ENCODE measurements at places on chromosomes 6 and 20.

GRCh38 chr6:154430481-154430919, 73.9 kb upstream of the IPCEF1 start:
- DNase-seq: no peak

GRCh38 chr6:27156874-27157458, 90.5 kb upstream of the PRSS16 start:
- DNase-seq: no peak

GRCh38 chr6:127690092-127690491, 113.1 kb downstream of the C6orf58 start:
- DNase-seq: peak; percentile 16

- DNase-seq: no peak
Observed at GRCh38 chr6:70257768-70258273, 45.1 kb downstream of the COL9A1 start.

DNA sequence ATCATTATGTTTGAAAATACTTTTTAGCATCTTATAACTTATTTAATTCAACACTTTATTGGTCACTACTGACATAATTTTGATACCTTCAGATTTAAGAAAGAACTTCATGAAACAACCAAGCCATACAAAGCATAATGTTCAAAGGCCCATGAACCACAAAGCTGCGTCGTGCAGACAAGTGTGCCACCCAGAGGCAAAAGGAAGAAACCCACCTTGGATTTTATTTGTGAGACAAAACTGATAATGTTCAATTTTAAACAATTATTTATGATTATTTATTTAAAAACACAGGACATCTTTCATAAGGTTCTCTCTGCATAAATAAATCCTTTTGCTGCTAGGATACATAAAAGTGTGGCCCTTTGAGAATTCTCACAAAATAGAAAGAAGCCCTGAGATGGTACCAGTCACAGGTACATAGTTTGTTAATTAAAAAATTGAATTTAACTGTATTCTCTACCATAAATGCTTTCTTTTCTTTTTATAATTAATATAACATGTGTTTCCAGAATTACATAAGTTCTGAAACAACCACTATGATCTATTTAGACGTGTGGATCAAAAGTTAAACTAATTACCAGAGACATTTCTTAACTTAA, 143.7 kb downstream of the RALGAPA2 start:
- peak; percentile 35 for DNase-seq

- DNase-seq: no peak
Observed at GRCh38 chr6:19362396-19362795, 474.8 kb upstream of the ID4 start.

DNA sequence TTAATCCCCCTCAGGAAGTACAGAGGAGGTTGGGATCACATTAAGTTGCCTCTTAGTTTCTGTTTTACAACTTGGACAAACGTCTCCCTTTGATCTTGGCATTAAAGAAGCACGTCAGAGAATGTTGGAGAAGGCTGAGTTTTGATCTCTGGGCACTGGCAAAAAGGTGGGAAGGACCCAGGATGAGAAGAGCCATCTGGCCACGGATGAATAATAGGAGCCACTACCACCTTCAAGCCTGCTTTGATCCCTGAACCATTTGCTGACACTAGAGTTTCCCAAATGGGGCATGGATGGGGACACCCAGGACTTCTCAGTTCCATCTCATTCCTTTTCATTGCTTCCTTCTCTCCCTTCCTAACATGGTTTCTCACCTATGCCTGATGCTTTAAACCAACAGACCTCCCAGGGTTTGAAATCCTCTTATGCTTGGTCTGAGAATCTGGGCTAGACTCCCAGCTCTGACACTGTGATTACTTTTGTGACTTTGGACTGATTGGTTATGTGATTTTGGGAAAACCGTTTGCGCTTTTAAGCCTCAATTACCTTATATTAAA, 5.8 kb downstream of the TM9SF4 start:
- no peak for DNase-seq

DNA sequence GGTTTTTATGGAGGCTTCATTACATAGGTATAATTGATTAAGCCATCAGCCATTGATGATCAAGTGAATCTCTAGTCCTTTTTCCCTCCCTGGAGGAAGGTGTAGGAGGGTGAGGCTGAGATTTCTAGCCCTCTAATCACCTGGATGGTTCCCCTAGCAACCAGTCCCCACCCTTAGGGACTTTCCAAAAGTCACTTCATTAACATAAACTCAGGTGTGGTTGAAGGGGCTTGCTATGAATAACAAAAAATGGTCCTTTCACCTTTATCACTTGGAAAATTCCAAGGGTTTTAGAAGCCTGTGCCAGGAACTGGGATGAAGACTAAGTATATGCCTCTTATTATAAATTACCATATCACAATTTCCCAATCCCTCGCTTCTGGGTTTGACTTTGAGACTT, 40.4 kb downstream of the SMPDL3A start:
- DNase-seq: no peak

DNA sequence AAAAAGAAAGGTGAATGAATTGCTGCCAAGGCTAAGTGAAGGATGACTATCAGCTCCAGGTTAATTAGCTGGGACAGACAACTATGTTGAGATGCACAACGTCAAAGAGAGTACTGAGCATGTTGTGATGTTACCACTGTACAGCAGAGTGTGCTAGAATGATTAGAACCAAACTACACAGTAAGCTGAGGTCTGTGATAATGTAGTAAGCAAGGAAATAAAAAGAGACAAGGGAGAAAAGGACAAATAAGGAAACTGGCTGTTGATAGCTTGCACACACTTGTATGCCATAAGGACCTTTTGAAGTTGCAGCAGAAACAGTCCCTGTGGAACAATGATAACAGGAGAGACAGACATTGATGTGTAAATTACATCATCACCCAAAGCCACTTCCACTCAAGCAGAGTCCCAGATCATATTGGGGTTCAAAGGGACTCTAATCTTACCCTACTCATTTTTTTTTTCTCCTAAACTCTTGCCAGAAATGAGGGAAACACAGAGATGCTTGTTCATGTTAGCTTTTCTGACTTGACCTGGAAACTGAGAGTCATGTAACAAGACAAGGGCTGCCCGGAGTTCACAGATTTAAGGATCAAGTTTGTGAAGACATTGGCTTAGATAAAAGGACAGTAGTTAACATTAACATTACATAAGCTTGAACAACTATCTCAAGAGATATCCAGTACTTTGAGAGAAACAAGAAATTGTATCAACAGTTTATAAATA, 189.9 kb downstream of the CENPW start:
- no peak for DNase-seq

GRCh38 chr20:18805881-18806280, 7.7 kb upstream of the SCP2D1 start:
- no peak for DNase-seq

- DNase-seq: no peak
Observed at GRCh38 chr6:34979994-34980393, 90.9 kb downstream of the ANKS1A start.

- DNase-seq: peak; percentile 45
Observed at GRCh38 chr20:1327241-1327653, 1.7 kb downstream of the SDCBP2 start.

GRCh38 chr6:107186047-107186446, 70.7 kb upstream of the BEND3 start:
- no peak for DNase-seq

- peak; percentile 96 for DNase-seq
Observed at GRCh38 chr6:27684264-27685211, 211.6 kb upstream of the ZNF184 start.

GRCh38 chr6:144361016-144361415, 75.9 kb downstream of the UTRN start:
- no peak for DNase-seq

- DNase-seq: no peak
Observed at GRCh38 chr6:37085198-37085597, 79.7 kb downstream of the FGD2 start.

DNA sequence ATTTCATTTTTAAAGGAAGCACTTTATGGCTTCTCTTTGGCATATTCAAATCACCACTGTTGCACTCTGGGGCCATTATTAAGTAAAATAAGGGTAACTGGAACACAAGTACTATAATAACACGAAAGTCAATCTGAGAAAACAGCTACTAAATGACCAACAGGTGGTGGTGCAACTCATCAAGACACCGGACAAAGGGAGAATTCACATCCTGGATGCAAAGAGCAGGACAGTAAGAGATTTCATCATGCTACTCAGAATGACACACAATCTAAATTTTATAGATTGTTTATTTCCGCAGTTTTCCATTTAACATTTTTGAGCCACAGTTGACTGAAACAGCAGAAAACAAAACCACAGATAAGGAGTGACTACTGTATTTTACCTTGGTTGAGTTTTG, 27.6 kb upstream of the LY86 start:
- no peak for DNase-seq

DNA sequence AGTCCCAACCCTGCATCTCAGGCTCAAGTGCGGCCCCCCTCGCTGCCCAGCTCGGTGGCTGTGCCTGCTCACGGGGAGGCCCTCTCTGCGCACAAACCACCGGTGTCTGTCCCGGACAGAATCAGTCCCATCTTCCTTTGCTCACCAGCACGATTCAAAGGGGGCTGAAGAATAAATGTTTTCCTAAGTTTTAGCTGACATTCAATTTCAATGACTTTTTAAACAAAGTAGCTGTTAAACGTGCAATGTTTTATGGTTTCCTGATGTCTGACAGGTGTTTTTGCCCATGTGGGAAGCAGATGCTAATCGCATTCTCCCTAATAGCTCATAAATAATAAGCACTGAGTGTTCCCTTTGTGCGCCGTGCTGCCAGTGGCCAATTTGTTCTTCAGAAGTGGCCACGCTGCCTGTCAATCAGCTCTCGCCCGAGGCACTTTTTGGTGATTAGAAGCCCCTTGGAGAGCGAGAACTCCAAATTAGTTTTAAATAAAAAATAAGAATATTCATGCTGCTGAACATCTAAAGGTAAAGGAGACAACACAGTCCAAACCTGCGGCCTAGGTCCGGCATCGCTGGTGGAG, 26.3 kb downstream of the BHLHE23 start:
- DNase-seq: no peak

DNA sequence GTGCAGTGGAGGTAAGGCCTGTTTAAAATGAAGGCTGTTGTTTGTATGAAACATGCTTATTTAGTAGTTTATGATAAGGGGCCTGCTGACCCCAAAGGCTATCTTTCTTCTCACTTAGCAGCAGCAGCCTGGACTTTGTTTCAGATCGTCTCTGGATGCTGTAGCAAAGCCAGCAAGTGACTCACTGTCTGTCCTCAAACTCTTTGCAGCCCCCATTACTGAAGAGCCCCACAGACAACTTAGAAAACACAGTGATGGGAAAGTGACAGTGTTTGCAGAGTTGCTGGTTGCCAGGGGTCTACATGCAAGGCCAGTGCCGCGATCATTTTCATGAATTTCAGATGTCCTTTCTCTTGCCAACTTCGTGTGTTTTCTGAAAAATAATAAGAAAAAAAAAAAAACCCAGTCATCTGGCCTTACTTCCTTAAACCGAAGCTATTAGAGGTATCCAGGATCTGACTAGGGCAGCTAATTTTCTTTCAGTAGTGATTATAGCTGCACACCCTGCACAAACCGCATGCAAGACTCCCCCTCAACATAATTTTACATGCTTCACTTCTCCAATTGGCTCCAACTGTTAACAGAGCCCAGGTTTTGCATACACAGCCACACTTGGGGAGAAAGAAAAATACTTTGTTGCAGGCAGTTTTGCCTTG, 11.6 kb upstream of the F13A1 start:
- no peak for DNase-seq

GRCh38 chr20:10710991-10711775, 37.4 kb upstream of the JAG1 start:
- no peak for DNase-seq

- DNase-seq: no peak
Observed at GRCh38 chr6:163577404-163577803, 162.9 kb downstream of the QKI start.

- DNase-seq: no peak
Observed at GRCh38 chr20:49501917-49502316, 19.4 kb upstream of the KCNB1 start.

- no peak for DNase-seq
Observed at GRCh38 chr20:19382386-19383340, 170.2 kb downstream of the SLC24A3 start.

- DNase-seq: no peak
Observed at GRCh38 chr6:143842461-143842901, 657 bp upstream of the LTV1 start.

DNA sequence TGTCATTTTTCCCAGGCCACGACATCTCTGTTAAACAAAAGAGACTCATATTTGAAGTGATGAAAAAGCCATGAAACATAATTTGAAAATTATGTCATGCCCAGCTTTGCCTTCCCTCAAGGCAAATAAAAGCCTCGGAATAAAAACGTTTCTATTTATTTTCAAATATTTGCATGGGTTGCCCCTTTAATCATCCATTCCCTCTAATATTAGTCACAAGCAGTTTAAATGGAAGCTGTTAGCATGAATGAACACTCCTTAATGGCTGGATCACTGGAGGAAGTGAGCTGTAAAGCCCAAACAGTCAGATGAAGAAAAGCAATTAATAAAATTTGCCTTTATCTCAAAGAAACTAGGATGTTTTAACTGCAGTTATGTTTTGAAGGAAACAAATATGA, 69.3 kb upstream of the STMND1 start:
- DNase-seq: peak; percentile 85

DNA sequence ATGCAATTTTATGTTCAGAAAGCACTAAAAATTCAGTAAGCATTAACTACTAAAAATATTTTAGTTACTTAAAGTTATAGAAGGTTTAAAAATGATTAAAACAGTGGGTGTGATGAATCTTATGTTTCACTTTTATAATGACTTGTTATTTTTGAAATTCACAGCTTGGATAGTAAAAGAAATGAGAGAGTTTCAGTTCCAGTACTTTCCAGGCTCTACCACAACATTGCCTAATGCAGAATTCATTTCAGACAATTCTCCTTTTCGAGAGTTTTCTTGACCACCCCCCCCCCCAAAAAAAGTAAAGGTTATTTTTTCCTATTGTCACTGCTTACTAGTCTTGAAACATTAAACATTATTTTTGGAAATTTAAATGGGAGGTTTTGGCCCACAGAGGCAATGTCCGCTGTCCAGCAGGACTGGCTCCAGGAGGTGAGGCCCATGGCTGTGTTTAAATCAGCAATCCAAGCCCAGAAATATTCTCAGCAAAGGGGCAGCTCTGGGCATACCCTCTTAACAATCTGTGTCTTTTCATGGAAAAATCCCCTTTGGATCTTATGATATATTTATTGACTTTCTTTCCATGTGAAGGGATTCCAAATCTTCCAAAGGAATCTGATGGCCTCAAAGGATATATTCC, 519.9 kb downstream of the MAFB start:
- DNase-seq: no peak

- no peak for DNase-seq
Observed at GRCh38 chr6:144606083-144606482, 320.9 kb downstream of the UTRN start.

DNA sequence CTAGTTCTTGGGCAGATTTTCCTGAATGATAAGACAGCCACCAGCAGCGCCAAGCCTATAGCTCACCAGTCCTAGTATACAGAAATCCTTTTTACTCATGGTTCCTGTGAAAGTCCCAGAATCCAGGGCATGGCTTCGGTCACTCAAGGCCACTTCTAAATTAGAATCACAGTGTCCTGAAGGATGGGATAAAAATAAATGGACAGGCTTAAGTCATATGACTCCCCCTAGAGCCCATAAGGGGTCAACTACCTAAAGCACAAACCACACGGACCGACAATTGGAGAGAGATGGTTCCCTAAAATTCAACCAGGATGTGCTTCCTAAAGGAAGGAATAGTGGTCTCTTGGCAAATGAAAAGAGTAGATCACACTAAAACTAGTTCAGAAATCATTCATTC, 404.1 kb upstream of the PLCB4 start:
- no peak for DNase-seq

Data from HFFc6 (cell line).